ENCODE measurements at places on chromosomes 7 and 10.

- DNase-seq: no peak
Measured at GRCh38 chr10:7339510-7339909, 71.3 kb downstream of the SFMBT2 start.

DNA sequence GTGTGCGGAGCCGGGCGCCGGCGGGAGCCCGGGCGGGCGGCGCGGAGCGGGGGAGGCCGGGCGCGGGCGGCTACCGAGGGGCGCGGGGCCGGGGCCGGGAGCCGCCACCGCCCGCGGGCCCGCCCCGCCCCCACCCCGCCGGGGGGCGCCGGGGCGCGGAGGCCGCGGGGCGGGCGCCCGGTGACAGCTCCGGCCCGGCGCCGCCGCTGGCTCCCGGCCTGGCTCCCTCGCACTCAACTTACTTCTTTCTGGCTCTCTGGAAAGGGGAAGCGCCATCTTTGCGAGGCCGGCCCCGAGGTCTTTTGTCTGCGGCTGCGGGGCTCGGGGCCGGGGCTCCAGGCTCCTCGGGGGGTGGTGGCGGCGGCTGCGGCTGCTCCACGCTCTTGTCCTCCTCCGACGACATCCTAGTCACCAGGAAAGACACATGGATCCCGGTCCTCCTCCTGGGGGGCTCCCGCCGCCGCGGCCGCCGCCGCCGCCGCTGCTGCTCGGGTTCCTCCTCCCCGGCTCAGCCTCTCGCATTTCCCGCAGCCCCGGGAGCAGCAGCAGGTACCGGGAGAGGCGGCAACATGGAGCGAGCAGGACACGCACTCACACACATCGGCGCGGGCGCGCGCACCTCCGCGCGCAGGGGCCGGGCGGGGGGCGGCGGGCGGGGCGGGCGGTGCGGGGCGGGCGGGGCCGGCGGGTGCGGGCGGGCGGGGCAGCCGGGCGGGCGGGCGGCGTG, at the start of gene KMT2C:
KMT2C (minus strand) TSS at position 620 of the 727 bp plus-strand sequence; CDS start at position 403, 217 bp downstream.
- peak; percentile 60 for DNase-seq

DNA sequence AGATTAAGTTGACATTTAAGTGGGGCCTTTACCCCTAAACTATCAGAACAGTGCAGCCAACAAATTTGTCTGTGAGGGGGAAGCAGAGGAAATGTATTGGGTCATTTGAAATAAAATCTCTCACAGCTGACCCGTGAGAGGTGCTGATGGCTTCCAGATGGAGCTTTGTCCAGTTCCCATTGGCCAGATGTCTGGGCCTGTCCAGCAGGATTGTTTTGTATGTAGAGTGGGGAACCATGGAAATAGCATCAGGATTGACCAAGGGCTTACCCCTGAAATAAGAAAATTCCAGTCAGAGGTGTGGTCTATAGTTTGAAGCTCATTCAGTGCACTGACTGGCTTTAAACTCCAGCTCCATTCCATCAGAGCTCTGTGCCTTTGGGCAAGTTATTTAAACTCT, 50.6 kb downstream of the INHBA start:
- no peak for DNase-seq

GRCh38 chr10:5723692-5724091, 39.1 kb downstream of the TASOR2 start:
- no peak for DNase-seq

GRCh38 chr10:113880236-113880635, 25.8 kb downstream of the NHLRC2 start:
- no peak for DNase-seq

- DNase-seq: no peak
Measured at GRCh38 chr10:115167751-115168150, 74.6 kb downstream of the ATRNL1 start.

- peak; percentile 66 for DNase-seq
Measured at GRCh38 chr10:73931767-73932619, 21.1 kb downstream of the PLAU start.

DNA sequence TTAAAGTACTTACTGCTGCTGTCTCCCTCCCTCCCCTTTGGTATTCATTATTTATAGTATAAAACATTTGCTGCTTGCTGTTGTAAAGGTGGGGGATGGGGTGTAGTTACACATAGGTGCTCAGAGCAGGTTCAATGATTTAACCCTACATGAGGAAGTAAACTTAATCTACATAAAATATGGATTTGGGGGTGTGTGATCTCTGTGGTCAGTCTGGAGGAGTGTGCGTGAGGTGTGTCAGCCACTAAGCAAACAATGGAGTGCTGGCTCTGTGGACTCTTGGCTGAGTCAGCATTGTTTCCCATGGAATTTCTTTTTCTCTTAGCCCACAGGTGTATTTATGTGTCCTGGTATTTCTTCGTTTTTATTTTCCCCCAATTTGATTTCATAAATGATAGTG, 133.9 kb downstream of the AUTS2 start:
- DNase-seq: no peak

DNA sequence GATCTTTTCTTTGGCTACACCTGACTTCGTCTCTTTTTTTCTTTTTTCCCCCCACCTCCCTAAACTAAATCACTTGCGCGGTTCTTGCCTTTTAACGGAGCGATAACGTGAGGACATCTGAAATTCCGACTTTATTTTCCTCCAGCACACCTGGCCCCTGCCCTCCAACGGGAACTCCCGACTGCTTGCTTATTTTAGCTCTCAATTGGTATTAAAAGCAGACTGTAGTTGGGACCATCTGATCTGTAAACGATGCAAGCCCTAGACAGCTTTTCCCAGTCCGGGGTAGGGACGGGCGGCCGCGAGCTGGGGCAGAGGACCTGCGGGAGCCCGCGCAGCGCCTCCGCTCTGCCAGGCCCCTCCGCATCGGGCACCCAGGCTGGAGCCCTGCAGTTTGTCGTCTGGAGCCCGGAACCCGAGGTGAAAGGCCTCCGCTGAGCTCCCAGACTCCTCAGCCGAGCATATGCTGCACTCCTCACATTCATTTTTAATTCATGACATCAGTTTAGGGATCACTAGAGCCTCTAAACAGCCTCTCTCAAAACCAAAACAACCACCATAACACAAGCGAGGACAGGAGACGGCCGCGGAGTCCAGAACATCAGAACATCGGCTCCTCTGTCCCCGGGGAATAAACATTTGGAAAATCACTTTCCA, 10.0 kb upstream of the EMX2 start:
- no peak for DNase-seq

GRCh38 chr10:51321980-51322379, 247.7 kb downstream of the PRKG1 start:
- DNase-seq: no peak

DNA sequence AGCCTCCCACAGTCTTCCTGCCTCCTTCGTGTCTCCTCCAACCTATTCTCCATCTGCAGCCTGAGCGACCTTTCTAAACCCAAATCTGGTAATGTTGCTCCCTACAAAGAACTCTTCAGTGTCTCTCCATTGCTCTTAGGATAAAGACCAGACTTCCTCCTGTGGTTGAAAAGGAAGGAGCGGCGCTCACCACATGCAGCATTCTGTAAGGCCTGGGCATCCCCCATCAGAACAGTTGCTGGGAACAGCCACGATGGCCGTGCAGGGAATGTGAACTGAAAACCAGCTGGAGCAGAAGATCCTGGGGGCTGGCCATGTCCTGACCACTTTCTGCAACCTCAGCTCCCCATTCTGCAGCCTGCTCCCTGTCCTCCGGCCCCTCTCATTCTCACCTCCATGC, 237.8 kb upstream of the ZMIZ1 start:
- no peak for DNase-seq

GRCh38 chr7:23458044-23458443, 12.2 kb downstream of the IGF2BP3 start:
- DNase-seq: no peak

DNA sequence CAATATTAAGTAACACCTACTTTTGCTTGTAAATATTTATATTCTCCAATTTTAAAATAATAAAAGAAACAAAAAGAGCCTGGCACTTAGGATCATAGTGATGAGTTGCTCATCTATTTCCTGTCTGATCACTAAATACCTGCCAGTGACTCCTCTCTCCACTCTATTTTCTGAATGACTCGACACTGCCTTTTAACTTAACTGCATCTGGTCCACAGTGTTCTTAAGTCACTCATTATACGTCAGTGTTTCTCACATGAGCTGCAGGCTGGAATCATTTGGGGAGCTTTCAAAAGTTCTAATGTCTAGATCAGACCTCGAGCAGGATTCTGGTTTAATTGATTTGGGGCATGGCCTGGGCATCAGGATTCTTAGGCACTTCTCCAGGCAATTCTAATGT, 78.0 kb upstream of the AGBL3 start:
- DNase-seq: no peak

DNA sequence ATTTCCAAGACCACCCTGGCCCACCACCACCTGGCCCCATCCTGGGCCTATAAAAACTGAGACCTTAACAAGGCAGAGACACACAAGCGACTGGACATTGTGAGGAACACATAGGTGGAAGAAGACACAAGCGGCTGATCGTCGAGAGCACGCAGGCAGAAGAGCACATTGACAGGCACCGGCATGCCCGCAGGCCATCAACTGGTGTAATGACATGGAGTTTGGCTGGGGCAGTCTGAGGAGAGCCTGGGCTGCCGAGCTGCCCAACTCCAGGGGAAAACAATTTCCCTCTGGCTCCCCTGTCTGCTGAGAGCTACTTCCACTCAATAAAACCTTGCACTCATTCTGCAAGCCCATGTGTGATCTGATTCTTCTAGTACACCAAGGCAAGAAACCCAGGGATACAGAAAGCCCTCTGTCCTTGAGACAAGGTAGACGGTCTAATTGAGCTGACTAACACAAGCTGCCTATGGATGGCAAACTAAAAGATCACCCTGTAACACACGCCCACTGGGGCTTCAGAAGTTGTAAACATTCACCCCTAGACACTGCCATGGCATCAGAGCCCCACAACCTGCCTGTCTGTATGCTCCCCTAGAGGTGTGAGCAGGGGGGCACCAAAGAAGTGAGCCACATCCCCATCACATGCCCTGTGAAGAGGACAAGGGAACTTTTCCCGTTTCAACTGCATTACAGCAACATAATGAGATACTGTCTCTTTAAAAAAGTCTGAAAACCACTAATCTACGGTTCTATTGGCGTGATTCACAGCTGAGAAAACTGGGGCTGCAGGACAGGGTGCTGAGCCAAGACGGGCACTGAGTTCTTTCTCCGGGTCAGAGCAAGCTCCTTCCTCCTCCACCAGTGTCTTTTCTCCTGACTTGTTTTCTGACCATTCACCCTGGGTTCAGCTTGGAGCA, 18.5 kb upstream of the TNS3 start:
- DNase-seq: no peak

GRCh38 chr10:18164093-18164492, 23.9 kb downstream of the CACNB2 start:
- DNase-seq: no peak

- DNase-seq: no peak
Measured at GRCh38 chr10:1650542-1651269, 86.6 kb downstream of the ADARB2 start.

DNA sequence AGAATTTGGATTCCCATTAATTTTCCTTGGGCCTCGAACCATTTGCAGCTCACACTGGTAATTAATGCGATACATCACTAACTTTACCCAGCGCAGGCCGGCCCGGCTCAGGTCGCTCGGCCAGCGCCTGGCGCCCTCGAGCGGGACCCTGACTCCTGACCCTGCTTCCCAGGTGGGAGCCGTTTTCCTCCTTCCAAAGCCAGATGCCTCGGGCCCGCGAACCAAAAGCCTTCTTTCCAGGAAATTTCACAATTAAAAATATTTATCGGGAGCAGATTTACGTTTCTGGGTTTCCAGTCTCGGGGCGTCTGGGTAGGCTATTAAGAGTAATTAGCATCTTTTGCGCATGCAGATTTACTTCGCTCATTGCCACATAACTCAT, 12.2 kb downstream of the LBX1 start:
- no peak for DNase-seq

Measured in activated T-cell treated with anti-CD3 and anti-CD28 coated beads, Interleukin-2, amount 50 U/mL, for 48 hours (primary cell).